Melanocyte of skin (primary cell): ENCODE measurements at places on chromosomes 3 and 15. TPM values are rescaled to one million over a fixed set of nuclear protein-coding genes. Genes with fewer than 3 reads are reported as not detected.

Gene CCR9
- not detected in 2 replicates for total RNA-seq

Gene ASB14
- not detected in 2 replicates for total RNA-seq

Gene LRRC34
- total RNA-seq = 5.2 and 10.2 TPM in 2 replicates

Gene GOLGA8S
- total RNA-seq = not detected in 2 replicates

Gene HYAL1
- total RNA-seq = 1.1 and 1.4 TPM in 2 replicates

Gene SAMMSON
- total RNA-seq = under 0.01 and 2.9 TPM in 2 replicates

Gene PPP1R14D
- total RNA-seq = not detected in 2 replicates

Gene POU1F1
- total RNA-seq = not detected in 2 replicates

Gene CPNE9
- not detected in 2 replicates for total RNA-seq

Gene CYP8B1
- total RNA-seq = not detected in 2 replicates

Gene COMMD2
- 28.3 and 39.6 TPM in 2 replicates for total RNA-seq

Gene NMNAT3
- 0.33 and 0.93 TPM in 2 replicates for total RNA-seq

Gene MASP1
- total RNA-seq = not detected in 2 replicates

Gene C3orf70
- 10.7 and 12.3 TPM in 2 replicates for total RNA-seq

Gene PRSS50
- total RNA-seq = not detected in 2 replicates

Gene CFAP92
- total RNA-seq = 0.31 TPM in 1 of 2 replicates, not detected in the other

Gene CAPN3
- 430 and 556 TPM in 2 replicates for total RNA-seq

Gene PRC1
- total RNA-seq = 58.2 and 93.9 TPM in 2 replicates

Gene P3H2
- under 0.01 and 0.31 TPM in 2 replicates for total RNA-seq

Gene C3orf20
- total RNA-seq = under 0.01 TPM in 1 of 2 replicates, not detected in the other

Gene COPG1
- total RNA-seq = 219 and 331 TPM in 2 replicates

Gene CDHR4
- under 0.01 TPM in 1 of 2 replicates, not detected in the other for total RNA-seq

Gene GOLGA6B
- under 0.01 TPM in 1 of 2 replicates, not detected in the other for total RNA-seq

Gene SLC6A6
- 41.0 and 54.3 TPM in 2 replicates for total RNA-seq

Gene PLA2G4D
- total RNA-seq = not detected in 2 replicates

Gene ACTC1
- total RNA-seq = not detected in 2 replicates

Gene CFAP100
- total RNA-seq = not detected in 2 replicates

Gene VWA5B2
- under 0.01 TPM in 1 of 2 replicates, not detected in the other for total RNA-seq

Gene GASK1A
- 0.15 and 0.33 TPM in 2 replicates for total RNA-seq

Gene GCSAM
- total RNA-seq = not detected in 2 replicates

Gene CFAP44
- 3.0 and 4.8 TPM in 2 replicates for total RNA-seq

Gene ABHD14A
- 9.6 and 12.0 TPM in 2 replicates for total RNA-seq

Gene GP5
- total RNA-seq = under 0.01 TPM in 2 replicates

Gene RBM6
- 33.7 and 62.2 TPM in 2 replicates for total RNA-seq

Gene GOLGA8T
- not detected in 2 replicates for total RNA-seq

Gene UROC1
- not detected in 2 replicates for total RNA-seq

Gene DNAH12
- total RNA-seq = under 0.01 and 0.36 TPM in 2 replicates

Gene TTLL13
- not detected in 2 replicates for total RNA-seq

Gene KCNMB2
- total RNA-seq = not detected in 2 replicates

Gene ZNF639
- 36.6 and 37.2 TPM in 2 replicates for total RNA-seq

Gene CCDC80
- total RNA-seq = 15.8 and 22.9 TPM in 2 replicates

Gene NR1D2
- total RNA-seq = 9.7 and 14.3 TPM in 2 replicates

Gene CCDC54
- not detected in 2 replicates for total RNA-seq

Gene CFAP161
- total RNA-seq = 0.31 and 0.67 TPM in 2 replicates

Gene AP3B2
- 0.67 and 2.0 TPM in 2 replicates for total RNA-seq

Gene ICE2
- 21.9 and 28.0 TPM in 2 replicates for total RNA-seq

Gene ACAN
- total RNA-seq = under 0.01 TPM in 1 of 2 replicates, not detected in the other

Gene EPHA3
- total RNA-seq = 0.15 and 0.33 TPM in 2 replicates

Gene ZSCAN2
- total RNA-seq = 5.0 and 5.1 TPM in 2 replicates

Gene EAF2
- total RNA-seq = 2.0 and 2.7 TPM in 2 replicates

Gene PARP15
- total RNA-seq = 0.34 and 1.1 TPM in 2 replicates
